ENCODE measurements at places on chromosomes 5 and 9. TPM values are rescaled to one million over a fixed set of nuclear protein-coding genes. Genes with fewer than 3 reads are reported as not detected.
A peak's percentile ranks its signal among the peaks of the same experiment; 100 is the strongest.

- DNase-seq: no peak
- peaks cover 24% of the 10 kb centered on the region for H3K36me3 ChIP-seq
- H3K4me3 ChIP-seq: no peak overlapping the region
- H3K27ac ChIP-seq: peak overlapping the region; percentile 96
Observed at GRCh38 chr5:179803651-179804554, 2.8 kb downstream of the MGAT4B start.

DNA sequence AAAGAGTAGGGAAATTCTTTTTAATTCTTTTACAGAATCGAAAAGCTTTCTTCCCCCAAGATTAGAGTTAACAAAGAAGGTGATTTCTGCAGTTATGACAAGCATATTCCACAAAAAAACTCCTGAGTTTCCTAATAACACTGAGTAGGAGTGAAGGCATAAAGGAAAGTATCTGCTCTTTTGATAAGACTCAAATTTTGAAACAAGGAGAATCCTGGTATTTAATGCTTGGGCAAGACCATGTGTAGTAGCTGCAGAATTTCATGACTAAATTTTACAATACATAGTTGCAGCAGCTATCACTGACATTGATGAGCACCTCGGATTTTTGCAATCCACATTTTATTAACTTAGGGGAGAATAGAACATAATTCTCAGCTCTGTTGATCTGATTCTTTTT lies 92.6 kb downstream of the MARCHF3 start:
- H3K27ac ChIP-seq: no peak overlapping the region
- no peaks in the 10 kb centered on the region for H3K27me3 ChIP-seq
- H3K4me1 ChIP-seq: peaks cover 5% of the 10 kb centered on the region
- no peaks in the 10 kb centered on the region for H3K36me3 ChIP-seq
- no peak overlapping the region for H3K4me3 ChIP-seq
- no peak for DNase-seq

DNA sequence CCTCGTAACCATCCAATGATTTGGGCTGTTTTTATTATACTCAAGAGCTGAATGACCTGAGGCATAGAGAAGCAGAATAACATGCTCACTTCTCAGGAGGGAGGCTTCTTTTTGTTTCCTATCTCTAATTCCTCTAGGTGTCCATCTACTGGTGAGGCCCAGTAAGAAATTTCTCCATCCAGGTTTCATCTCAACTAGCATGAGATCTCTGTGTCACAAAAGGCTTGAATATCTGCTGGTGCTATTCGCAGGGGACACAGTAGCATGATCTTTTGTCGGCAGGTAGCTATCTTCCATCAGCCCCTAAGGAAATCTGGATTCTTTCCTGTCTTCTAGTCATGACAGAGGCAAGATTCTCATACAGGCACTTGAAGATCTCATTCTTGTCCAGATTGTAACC lies 8.9 kb downstream of the IFNE start:
- H3K36me3 ChIP-seq: no peaks in the 10 kb centered on the region
- peaks cover 4% of the 10 kb centered on the region for H3K27me3 ChIP-seq
- no peak overlapping the region for H3K27ac ChIP-seq
- H3K4me3 ChIP-seq: no peak overlapping the region
- no peak for DNase-seq

- no peaks in the 10 kb centered on the region for H3K27me3 ChIP-seq
- no peak overlapping the region for H3K4me3 ChIP-seq
- no peaks in the 10 kb centered on the region for H3K4me1 ChIP-seq
Observed at GRCh38 chr9:117687532-117687931, 16.7 kb upstream of the TLR4 start.

The BARX1 gene
- not detected for total RNA-seq

- no peak for DNase-seq
- no peak overlapping the region for H3K4me3 ChIP-seq
- no peaks in the 10 kb centered on the region for H3K4me1 ChIP-seq
- no peak overlapping the region for H3K27ac ChIP-seq
- no peaks in the 10 kb centered on the region for H3K36me3 ChIP-seq
Observed at GRCh38 chr9:28834156-28834555, 1260.9 kb upstream of the C9orf72 start.

The QRFP gene
- not detected for total RNA-seq

- peaks cover 3% of the 10 kb centered on the region for H3K27me3 ChIP-seq
- no peak for DNase-seq
- no peaks in the 10 kb centered on the region for H3K4me1 ChIP-seq
- H3K4me3 ChIP-seq: no peak overlapping the region
Observed at GRCh38 chr9:133290751-133291302, 15.8 kb upstream of the ABO start.

GRCh38 chr5:16489322-16489791 lies 23.8 kb upstream of the ZNF622 start:
- no peaks in the 10 kb centered on the region for H3K27me3 ChIP-seq
- no peaks in the 10 kb centered on the region for H3K36me3 ChIP-seq
- no peak overlapping the region for H3K27ac ChIP-seq
- no peak overlapping the region for H3K4me3 ChIP-seq
- H3K4me1 ChIP-seq: peaks cover 19% of the 10 kb centered on the region

- H3K27me3 ChIP-seq: no peaks in the 10 kb centered on the region
- H3K36me3 ChIP-seq: peaks cover 36% of the 10 kb centered on the region
- H3K27ac ChIP-seq: no peak overlapping the region
- no peaks in the 10 kb centered on the region for H3K4me1 ChIP-seq
- no peak overlapping the region for H3K4me3 ChIP-seq
Observed at GRCh38 chr5:97002983-97003382, 67.1 kb downstream of the LNPEP start.

GRCh38 chr9:132207839-132208615 lies 46.2 kb downstream of the NTNG2 start:
- H3K27ac ChIP-seq: no peak overlapping the region
- no peaks in the 10 kb centered on the region for H3K36me3 ChIP-seq
- H3K4me3 ChIP-seq: no peak overlapping the region
- no peaks in the 10 kb centered on the region for H3K4me1 ChIP-seq
- DNase-seq: no peak
- peaks cover 7% of the 10 kb centered on the region for H3K27me3 ChIP-seq

The CCT5 gene
- total RNA-seq: 32.5 TPM

The PCDHA4 gene
- 0.79 TPM for total RNA-seq

DNA sequence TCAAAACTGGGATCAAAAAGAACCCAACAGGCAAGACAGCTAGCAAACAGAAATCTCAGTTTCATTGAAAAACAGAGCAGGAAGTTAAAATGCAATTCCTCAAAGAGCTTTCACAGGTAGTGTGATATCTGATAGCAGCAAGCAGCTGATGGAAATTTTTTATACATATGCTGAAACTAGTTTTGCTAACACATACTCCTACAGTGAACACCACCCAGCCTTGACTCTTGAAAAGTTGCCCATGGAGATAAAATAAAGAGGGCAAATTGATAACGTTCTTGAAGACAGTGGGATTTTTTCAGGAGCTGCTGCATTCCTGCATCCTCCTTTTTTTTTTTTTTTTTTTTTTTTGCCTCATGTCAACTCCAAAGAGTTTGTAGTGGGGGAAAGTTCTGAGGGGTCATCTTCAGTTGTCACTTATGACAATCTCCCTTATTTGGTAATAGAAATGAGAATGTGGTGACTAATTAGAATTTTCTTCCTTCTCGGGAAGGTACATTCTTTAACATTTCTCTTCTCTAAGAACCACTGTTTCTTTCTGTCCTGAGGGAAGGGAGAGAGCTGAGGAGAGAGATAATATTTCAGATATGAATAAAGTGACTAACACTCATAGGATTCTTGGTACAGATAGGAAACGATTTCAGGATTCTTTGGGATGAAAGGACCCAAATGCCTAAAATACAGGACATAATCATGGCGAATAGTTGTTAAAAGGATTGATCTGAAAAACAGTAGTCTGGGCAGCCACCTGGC lies 24.6 kb downstream of the SH3RF2 start:
- peaks cover 25% of the 10 kb centered on the region for H3K4me1 ChIP-seq
- H3K27me3 ChIP-seq: no peaks in the 10 kb centered on the region
- H3K4me3 ChIP-seq: no peak overlapping the region
- H3K27ac ChIP-seq: no peak overlapping the region
- no peak for DNase-seq

DNA sequence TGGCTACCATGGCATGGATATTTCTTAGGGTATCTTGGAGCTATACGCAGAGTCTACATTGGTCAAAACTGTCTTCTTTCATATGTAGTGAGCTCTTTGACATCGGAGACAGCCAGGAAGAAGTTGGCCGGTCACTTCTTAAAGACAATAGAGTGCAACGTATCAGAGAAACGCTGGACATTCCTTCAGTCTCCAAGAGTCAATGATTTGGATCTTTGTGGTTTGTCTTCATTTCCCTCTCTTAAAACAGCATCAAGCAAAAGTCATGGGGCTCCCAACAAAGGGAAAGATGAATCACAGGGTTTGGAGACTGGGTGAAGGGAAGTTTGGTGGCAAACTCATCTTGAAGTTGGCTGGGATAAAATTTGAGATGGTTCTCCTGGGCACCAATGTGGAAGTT lies 320.1 kb downstream of the AGTPBP1 start:
- no peaks in the 10 kb centered on the region for H3K4me1 ChIP-seq
- H3K36me3 ChIP-seq: no peaks in the 10 kb centered on the region
- no peak overlapping the region for H3K27ac ChIP-seq
- DNase-seq: no peak
- H3K4me3 ChIP-seq: no peak overlapping the region

DNA sequence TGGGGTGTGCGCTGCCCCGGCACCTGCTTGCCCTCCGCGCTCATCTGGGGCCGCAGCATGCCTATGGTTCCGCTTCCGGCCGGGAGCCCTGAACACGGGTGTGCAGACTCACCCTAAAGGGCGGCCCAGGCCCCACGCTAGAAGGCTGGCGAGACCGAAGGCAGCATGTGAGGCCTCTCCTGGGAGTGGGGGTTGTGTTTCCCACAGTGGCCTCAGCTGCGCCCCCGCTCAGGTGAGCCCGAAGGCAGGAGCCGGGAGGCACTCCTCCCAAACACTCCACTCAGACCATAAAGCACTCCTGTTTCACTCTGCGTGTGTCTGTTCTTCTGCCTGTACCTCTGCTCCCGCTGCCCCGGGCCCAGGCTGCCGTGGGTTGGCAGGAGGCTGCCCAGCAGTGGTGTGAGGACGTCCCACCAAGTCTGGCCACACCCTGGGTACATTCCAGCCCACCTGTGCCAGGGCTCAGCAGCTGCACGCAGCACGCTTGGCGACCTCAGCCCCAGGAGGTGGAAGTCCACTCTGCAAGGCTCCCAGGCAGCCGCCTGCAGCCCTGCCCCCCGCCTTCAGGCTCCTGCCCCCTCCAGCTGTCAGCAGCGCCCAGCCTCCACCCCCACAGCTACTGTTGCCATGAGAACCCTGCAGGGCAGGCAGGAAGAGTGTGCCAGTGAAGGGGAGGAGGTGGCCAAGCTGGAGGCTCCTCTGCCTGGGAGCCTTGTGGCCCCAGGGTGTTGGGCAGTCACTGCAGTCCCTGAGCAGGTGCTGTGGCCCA lies 1.2 kb upstream of the AJM1 start:
- H3K4me3 ChIP-seq: no peak overlapping the region
- peak overlapping the region; percentile 80 for H3K27ac ChIP-seq
- DNase-seq: peak; percentile 81
- H3K27me3 ChIP-seq: peaks cover 27% of the 10 kb centered on the region
- H3K4me1 ChIP-seq: peaks cover 57% of the 10 kb centered on the region

- H3K4me1 ChIP-seq: peaks cover 6% of the 10 kb centered on the region
- H3K36me3 ChIP-seq: no peaks in the 10 kb centered on the region
- no peaks in the 10 kb centered on the region for H3K27me3 ChIP-seq
- no peak overlapping the region for H3K27ac ChIP-seq
- no peak overlapping the region for H3K4me3 ChIP-seq
Observed at GRCh38 chr9:87558606-87559190, 61.0 kb downstream of the DAPK1 start.

- H3K4me3 ChIP-seq: no peak overlapping the region
- no peak overlapping the region for H3K27ac ChIP-seq
- H3K36me3 ChIP-seq: no peaks in the 10 kb centered on the region
- no peaks in the 10 kb centered on the region for H3K27me3 ChIP-seq
- no peak for DNase-seq
Observed at GRCh38 chr9:93091056-93091452, 5.0 kb upstream of the CARD19 start.

The WHRN gene
- 23.6 TPM for total RNA-seq

The PTGDS gene
- total RNA-seq: 20.3 TPM

The MARCHF3 gene
- 21.3 TPM for total RNA-seq

- H3K4me3 ChIP-seq: no peak overlapping the region
- H3K27ac ChIP-seq: no peak overlapping the region
- H3K36me3 ChIP-seq: no peaks in the 10 kb centered on the region
- no peaks in the 10 kb centered on the region for H3K27me3 ChIP-seq
Observed at GRCh38 chr9:95230046-95230445, 87.5 kb downstream of the FANCC start.

The C9orf153 gene
- not detected for total RNA-seq

DNA sequence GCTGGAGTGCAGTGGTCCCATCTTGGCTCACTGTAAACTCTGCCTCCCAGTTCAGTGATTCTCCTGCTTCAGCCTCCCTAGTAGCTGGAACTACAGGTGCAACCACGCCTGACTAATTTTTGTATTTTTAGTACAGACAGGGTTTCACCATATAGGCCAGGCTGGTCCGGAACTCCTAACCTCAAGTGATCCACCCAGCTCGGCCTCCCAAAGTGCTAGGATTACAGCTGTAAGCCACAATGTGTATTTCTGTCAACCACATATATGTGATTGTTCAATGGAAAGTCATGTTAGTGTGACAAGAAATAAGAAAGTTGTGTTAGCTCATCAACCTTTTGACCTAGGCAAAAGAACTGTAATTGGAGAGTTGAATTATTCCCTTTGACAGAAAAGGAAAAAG lies 677.1 kb upstream of the CHD1 start:
- H3K36me3 ChIP-seq: no peaks in the 10 kb centered on the region
- H3K4me1 ChIP-seq: no peaks in the 10 kb centered on the region
- DNase-seq: no peak
- no peaks in the 10 kb centered on the region for H3K27me3 ChIP-seq
- no peak overlapping the region for H3K4me3 ChIP-seq

GRCh38 chr9:27387722-27388121 lies 90.8 kb upstream of the EQTN start:
- no peaks in the 10 kb centered on the region for H3K36me3 ChIP-seq
- no peaks in the 10 kb centered on the region for H3K27me3 ChIP-seq
- no peak overlapping the region for H3K4me3 ChIP-seq
- peaks cover 37% of the 10 kb centered on the region for H3K4me1 ChIP-seq

The HTR4 gene
- total RNA-seq: 19.1 TPM

The COX7C gene
- 329 TPM for total RNA-seq

The CCDC152 gene
- 0.48 TPM for total RNA-seq

The PRELID2 gene
- total RNA-seq: 97.3 TPM

DNA sequence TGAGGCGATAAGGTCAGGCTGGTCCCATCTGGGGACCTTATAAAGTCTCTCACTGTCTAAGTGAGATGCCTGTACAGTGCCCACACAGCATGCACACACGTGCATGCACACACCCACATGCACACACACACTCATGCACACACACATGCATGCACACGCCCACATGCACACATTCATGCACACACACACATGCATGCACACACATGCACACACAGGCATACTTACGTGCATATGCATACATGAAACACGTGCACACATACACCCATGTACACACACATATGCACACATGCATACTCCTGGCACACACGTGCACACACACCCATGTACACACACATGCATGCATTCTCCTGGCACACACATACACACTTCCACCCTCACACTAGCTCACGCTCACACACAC lies 12.2 kb downstream of the COL23A1 start:
- no peak overlapping the region for H3K27ac ChIP-seq
- no peak overlapping the region for H3K4me3 ChIP-seq
- no peak for DNase-seq
- H3K27me3 ChIP-seq: peaks cover 27% of the 10 kb centered on the region
- H3K4me1 ChIP-seq: no peaks in the 10 kb centered on the region

- H3K27me3 ChIP-seq: no peaks in the 10 kb centered on the region
- peak overlapping the region; percentile 90 for H3K27ac ChIP-seq
- peaks cover 5% of the 10 kb centered on the region for H3K4me1 ChIP-seq
- DNase-seq: peak; percentile 86
- peak overlapping the region; percentile 79 for H3K4me3 ChIP-seq
Observed at GRCh38 chr5:8457187-8458037, 588.5 kb downstream of the MTRR start.

The TMEM232 gene
- total RNA-seq: not detected

Data from transverse colon (tissue), 4 donors.